ENCODE measurements at places on chromosomes 6 and 20.
A peak's percentile ranks its signal among the peaks of the same experiment; 100 is the strongest.

DNA sequence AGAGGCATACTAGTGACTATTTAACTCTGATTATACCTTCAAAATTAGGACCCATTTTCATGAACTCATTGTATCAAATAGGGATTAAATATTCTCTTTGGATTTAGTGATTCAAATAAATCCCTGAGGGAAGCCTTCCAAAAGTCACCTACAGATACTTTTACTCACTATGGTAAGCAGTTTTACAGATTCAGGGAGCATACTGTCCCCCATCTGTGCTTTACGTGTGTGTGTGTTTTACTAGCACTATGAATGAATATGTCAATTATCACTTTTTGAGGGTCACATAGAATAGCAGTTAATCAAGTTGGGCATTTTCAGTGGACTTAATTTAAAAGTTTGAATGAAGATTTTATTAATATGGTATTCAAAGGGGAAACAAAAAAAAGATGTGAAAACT lies 96.7 kb downstream of the EPHA7 start:
- no peak for DNase-seq

DNA sequence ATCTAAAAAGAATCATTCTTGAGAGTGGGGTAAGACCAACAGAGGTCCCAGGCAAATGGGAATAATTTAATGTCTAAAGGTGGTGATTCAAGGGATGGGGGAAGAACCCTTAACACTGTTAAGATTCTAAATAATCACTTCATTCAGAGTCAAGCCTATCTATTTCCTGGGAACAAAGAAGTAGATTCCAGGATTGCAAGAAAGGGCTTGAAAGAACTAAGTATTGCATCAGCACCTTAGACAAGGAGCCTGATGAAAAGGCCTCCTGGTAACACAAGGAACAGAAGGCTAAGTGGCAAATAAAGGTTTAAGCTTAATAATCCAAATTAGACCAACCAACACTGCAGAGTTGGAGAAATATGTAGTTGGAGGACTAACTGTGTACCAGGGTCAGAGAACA lies 620.7 kb upstream of the BTBD3 start:
- no peak for DNase-seq

DNA sequence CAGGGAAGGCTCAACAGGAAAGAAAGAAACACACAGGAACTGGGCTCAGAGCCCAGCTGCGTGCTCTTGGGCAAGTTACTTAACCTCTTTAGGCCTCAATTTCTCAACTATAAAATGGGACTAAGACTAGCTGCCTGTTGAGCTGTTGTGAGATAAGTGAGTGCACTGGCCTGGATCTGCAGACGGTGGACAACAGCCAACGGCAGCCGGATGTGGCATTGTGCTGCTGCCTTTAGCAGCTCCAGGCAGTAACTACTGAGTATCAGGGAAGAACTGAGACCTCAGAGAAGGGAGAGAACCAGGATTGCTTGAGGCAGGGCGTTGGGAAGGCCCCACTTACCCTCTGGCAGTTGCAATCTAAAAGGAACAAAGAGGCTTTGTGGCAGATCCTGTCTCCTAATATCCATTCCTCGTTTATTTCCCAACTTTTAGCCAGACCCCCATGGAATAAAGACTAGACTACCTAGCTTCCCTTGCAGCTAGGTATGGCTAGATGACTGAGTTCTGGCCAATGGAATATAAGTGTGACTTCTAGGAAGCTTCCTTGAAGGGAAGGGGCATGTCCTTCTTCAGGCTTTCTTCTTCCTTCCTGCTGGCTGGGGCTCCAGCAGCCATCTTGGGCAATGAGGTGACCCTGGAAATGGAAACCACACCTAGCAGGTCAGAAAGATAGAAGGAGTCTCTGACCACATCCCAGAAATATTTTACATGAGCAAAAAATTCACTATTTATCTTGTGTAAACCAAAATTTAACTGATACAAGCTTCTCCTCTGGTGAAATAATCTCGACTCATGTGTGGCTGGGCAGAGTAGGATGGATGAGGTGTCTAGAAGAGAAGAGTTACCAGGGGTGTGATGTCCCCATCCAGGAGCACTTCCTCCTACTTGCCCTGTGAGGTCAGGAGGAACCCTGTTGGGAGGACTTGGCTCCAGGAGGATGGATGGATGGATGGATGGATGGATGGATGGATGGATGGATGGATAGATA lies 67.6 kb downstream of the MRPL14 start:
- peak; percentile 86 for DNase-seq

DNA sequence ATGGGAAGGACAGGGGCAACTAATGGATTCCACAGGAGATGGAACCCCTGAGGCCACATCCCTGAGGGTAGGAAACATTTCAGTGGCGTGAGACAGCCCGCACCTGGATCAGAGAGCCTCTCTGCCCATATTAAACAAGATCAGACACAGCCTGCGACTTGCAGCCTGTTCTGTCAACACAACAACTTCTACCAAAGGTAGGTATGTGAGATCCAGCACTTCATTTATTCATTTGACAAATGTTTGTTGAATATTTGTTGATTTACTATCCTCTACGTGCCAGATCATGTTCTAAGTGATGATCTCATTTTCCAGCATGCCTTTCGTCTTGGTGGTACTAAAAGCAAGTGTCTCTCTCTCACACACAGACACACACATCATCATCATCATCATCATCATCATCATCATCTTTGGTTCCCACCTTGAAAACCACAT lies 43.2 kb upstream of the NT5E start:
- DNase-seq: peak; percentile 40

DNA sequence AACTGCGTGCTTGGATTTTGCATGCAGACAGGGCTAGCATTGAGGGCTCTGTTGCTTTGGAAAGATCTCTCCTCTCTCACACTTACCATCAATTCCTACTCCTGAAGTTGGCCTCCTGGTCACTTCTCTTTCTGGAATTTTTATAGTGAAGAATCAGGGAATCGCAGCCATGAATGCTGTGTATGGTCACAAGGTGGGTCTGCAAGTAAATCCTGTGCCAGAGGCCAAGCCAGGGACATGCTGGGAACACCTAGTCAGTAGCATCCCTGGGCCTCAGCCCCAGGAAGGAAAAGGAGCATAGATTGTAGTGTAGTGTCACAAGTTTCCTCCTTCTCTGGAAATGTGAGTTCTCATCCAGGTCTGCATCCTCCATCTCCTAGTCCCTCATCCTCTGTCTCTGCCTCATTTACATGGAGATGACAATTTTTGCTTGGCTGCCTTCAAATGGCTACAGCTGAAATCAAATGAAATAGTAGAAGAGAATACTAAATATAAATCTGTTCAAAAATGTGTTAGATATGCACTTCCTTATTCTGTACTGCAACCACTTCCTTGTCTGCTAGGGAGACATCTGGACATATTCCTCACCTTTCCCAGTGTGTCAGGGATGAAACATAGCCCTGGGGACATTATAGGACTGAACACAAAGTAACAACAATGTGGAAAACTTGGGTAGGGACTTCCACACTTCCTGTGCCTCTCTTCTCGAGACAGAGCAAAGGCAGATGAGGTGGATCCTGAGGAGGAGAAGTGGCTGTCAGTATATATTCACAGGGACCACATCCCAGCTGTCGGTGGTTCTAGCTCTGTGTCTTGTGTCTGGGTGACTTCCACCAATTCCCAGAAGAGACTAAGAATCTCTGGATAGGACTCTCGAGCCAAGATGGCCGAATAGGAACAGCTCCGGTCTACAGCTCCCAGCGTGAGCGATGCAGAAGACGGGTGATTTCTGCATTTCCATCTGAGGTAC lies 17.0 kb downstream of the CST9 start:
- DNase-seq: no peak

DNA sequence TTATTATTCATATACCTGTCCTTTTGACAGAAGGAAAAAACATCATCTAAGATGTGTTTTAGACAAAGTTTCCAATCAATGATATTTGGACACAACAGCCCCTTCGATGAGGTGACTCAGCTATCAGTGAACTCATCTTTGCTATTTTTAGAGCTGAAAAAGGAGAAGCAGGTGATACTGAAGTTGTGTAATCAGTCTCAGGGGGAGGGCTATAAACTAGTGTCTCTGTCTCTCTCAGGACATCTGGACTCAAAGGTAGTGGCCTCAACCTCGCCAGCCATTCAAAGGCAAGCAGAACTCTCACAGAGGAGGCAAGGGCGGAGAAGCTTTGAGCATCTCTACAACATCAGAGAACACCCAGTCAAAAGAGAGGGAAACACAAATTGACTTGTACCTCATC lies 135.4 kb downstream of the BFSP1 start:
- DNase-seq: no peak

DNA sequence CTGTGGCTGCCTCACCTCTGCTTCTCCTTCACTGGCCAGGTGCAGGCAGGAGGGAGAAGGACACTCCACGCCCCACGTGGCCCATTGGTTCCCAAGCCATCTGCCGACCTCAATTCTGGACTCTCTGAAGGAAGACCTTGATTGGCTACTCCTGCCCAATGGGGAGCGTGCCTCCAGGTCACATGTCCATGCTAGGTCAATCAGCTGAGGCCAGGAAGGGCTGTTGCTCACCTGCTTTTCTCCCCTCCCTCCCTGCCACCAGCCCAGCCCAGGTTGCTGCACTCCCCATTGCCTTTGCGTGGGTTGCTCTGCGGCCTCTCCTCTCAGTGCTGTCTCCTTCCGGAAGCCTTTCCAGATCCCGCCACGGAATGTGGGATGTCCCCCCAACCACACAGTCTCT lies 21.9 kb upstream of the CDH4 start:
- DNase-seq: no peak

DNA sequence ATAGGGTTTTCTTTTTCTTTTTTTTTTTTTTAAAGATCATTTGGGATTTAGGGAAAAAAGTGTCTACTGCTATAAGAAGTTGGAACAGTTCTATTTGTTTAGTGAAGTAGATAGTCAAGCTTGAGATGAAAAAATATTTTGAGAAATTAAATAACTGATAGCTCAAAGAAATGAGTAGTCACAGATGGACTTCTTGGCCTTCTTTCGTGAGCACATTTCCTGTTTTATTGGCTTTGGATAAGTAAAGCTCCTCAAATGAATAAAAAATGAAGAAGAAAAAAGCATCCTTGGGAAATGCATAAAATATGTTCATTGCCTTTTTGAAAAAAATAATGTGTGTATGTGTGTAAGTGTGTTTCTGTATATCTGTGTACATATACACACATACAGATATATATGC lies 515.9 kb downstream of the GRIK2 start:
- DNase-seq: no peak

Data from EH (cell line).